ENCODE measurements at places on chromosomes 4 and X.

DNA sequence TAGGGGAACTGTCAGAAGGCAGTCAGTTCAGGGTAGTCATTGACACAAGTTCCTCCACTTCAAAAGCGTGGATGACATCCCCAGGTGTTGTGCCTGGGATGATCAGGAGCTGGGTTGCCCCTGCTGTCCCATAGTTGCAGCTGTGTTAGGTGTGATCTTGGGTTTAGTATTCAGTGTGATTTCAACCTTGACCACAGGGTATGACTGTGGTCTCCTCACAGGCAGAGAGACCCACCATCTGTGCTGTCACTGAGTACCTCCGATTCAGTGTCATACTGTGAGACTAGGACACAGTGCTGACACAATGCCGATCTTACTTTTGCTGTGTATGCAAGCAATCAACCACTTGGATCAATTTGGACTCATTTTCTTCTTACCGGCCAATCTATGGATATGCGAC, 25.2 kb downstream of the FOXR2 start:
- DNase-seq: no peak

DNA sequence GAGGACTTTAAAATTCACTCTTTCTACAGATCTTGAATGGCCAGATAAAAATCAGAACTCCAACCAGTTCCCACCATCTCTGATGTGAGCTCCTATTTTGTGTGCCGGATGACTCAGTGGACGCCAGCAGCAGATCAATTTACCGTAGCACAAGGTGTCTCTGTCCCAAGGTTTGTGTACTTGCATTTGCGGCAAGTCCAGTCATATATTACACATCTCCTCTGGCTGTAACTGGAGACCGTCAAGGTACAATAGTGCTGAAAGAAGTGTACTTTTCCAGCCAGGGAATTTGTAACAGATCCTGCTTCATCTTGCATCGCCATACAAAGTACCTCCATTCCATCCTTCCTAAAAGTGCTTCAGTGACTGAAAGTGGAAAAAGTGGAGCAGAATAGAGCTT, 108.2 kb upstream of the SORBS2 start:
- DNase-seq: no peak

GRCh38 chrX:19487520-19488200, 27.6 kb downstream of the MAP3K15 start:
- no peak for DNase-seq

- no peak for DNase-seq
Measured at GRCh38 chr4:188242041-188242440, 102.8 kb downstream of the TRIML1 start.

GRCh38 chrX:56232221-56233082, at the start of gene KLF8:
TSS of gene KLF8 (plus strand) at chrX:56232356. CDS start at chrX:56233335, 979 bp downstream.
- no peak for DNase-seq

- no peak for DNase-seq
Measured at GRCh38 chr4:109233570-109233969, 68.9 kb downstream of the COL25A1 start.

- DNase-seq: no peak
Measured at GRCh38 chr4:165748321-165748720, 124.7 kb upstream of the TLL1 start.

- DNase-seq: peak; percentile 48
Measured at GRCh38 chr4:100289946-100290345, 99.7 kb upstream of the DDIT4L start.

- peak; percentile 50 for DNase-seq
Measured at GRCh38 chr4:76950956-76951671, 1.6 kb downstream of the SEPTIN11 start.

GRCh38 chr4:140672416-140672815, 83.8 kb downstream of the TBC1D9 start:
- no peak for DNase-seq
